ENCODE measurements at places on chromosomes 2 and 18.
A peak's percentile ranks its signal among the peaks of the same experiment; 100 is the strongest.

- no peak overlapping the region for H3K27ac ChIP-seq
- H3K4me3 ChIP-seq, result no peak overlapping the region
- peaks cover 7% of the 10 kb centered on the region for H3K36me3 ChIP-seq
These were observed 2.8 kb downstream of the SPR start for GRCh38 chr2:72889991-72890390.

- no peak for DNase-seq
- no peak overlapping the region for H3K4me3 ChIP-seq
- H3K27me3 ChIP-seq, result no peaks in the 10 kb centered on the region
- no peak overlapping the region for H3K27ac ChIP-seq
- no peaks in the 10 kb centered on the region for H3K4me1 ChIP-seq
These were observed 320.1 kb downstream of the LRRTM1 start for GRCh38 chr2:79984476-79984875.

DNA sequence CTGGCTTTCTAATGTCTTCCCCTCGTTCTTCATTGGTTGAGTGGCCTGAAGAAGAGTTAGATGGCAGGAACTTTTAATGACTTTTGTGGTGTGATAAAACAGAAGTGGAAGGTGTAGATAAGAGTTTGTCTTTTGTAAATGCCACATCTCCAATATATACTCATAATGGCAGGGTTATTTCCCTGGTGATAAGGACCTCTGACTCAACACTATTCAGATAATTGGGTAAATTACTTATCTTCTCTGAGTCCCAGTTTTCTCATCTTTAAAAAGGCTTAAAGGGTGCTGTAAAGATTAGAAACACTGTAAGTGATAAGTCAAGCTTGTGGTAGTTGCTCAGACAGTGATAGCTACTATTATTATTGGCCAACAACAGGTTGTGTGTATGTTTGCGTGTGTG lies 9.5 kb downstream of the KLHL14 start:
- no peak for DNase-seq
- H3K4me3 ChIP-seq, result no peak overlapping the region
- no peaks in the 10 kb centered on the region for H3K27me3 ChIP-seq
- no peaks in the 10 kb centered on the region for H3K36me3 ChIP-seq
- no peak overlapping the region for H3K27ac ChIP-seq

DNA sequence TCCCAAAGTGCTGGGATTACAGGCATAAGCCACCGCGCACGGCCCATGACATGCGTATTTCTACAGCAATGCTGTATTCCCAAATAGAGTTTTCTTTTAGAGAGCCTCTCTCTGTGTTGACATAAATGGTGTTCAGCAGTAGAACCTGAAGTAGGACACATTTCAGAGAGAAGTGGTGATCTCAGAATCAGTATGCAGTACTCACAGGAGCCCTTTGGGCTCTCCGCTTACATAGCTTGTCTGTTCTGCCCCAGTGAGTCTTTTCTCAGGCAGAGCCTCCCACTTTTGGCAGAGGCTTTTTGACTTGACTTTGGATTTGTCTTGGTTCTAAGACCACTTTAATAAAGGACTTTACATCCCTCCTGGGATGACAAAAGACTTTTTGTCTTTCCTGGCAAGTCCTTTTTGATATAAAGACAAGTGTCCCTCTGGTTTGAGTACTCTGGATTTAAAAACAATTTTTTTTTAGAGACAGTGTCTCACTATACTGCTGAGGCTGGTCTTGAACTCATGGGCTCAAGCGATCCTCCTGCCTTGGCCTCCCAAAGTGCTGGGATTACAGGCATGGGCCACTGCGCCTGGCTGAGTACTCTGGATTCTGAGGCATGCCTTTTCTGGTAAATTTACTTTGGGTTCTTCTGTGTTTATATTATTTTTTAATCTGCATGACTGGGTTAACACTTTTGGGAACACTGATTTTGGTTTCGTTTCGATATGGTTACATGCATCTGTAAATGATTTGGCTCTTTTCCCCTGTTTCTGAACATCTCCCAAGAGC lies 113.3 kb downstream of the SMAD2 start:
- H3K4me3 ChIP-seq, result no peak overlapping the region
- no peaks in the 10 kb centered on the region for H3K27me3 ChIP-seq
- no peak for DNase-seq
- no peaks in the 10 kb centered on the region for H3K4me1 ChIP-seq

DNA sequence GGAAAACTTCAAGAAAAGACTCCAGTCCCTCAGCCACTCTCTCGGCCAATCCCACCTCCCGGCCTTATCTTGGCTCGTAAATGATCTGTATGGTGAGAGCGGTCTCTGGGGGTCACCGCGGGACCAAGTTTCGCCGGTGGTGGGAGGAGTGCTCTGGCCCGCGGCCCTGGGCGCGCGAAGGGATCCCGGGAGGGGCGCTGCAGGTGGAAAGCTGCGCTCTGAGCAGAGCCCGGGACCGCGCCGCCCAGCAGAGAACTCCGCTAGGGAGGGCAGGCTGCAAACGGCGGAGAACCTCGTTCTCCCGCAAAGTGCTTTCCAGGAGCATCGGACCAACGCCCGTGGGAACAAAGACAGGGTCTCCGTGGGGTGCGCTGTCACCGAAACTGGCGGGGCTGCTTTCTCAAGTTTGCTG lies 622 bp downstream of the LRP2 start:
- H3K4me1 ChIP-seq, result no peaks in the 10 kb centered on the region
- peak overlapping the region; percentile 67 for H3K4me3 ChIP-seq
- H3K27ac ChIP-seq, result peak overlapping the region; percentile 52
- H3K36me3 ChIP-seq, result no peaks in the 10 kb centered on the region
- DNase-seq, result peak; percentile 70

GRCh38 chr2:202909394-202910192 lies 1.9 kb downstream of the WDR12 start:
- H3K36me3 ChIP-seq, result no peaks in the 10 kb centered on the region
- H3K4me1 ChIP-seq, result peaks cover 2% of the 10 kb centered on the region
- H3K27ac ChIP-seq, result no peak overlapping the region
- H3K27me3 ChIP-seq, result no peaks in the 10 kb centered on the region
- DNase-seq, result no peak

GRCh38 chr2:64644458-64645382 lies 9.0 kb downstream of the SERTAD2 start:
- H3K27me3 ChIP-seq, result no peaks in the 10 kb centered on the region
- no peaks in the 10 kb centered on the region for H3K36me3 ChIP-seq
- peak overlapping the region; percentile 55 for H3K4me3 ChIP-seq

DNA sequence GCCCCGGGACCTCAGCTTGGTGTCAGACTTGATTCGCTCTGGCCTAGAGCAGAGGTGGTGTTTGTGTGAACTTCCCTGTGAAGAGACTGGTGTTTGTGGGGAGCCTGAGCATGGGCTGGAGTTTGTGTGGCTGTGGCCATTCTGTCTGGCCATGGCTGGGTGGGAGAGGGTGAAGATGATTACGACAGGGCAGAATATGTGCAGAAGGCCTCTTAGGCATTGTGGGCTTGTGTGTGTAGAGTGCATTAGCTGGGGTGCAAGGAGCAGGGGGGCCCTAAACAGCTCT lies 10.5 kb downstream of the OBSL1 start:
- no peak for DNase-seq
- peaks cover 12% of the 10 kb centered on the region for H3K36me3 ChIP-seq
- H3K4me1 ChIP-seq, result no peaks in the 10 kb centered on the region

DNA sequence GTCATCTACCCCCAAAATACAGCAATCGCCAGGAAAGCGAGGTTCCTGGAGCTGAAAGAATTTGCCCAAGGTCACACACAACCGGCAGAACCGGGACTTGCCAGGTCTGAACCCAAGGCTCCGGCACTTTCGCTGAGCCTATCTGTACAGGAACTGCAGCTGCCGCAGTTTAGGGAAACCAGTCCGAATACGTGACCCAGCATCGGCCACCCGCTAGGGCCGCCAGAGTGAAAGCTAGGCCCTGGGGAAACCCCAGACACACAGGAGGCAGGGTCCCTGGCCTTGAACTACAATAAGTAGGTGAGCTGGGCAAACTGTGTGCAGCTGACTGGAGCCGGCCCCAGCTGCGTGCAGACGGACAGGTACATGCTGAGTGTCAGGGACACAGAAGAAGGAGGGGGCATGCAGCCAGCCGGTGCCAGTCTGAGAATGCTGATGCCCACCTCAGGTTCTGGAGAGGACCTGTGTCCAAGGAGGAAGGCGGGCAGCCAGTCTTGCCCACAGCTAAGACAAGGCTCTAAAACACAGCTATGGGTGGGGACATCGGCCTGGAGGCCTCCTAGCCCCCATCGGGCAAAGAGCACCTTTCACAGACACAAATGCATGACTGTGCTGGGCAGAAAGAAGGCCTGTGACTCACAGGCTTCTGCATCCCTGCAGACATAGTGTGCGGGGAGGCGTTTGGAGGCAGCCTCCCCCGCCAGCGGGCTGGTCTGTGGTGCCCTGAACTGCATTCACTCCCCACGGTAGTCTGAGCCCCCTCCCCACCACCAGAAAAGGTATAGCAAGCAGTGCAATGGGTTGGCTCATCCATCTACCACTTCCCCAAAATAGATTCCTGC lies 107.4 kb upstream of the ID2 start:
- H3K27me3 ChIP-seq, result no peaks in the 10 kb centered on the region
- no peak overlapping the region for H3K4me3 ChIP-seq
- peak overlapping the region; percentile 92 for H3K27ac ChIP-seq
- H3K4me1 ChIP-seq, result peaks cover 5% of the 10 kb centered on the region
- no peaks in the 10 kb centered on the region for H3K36me3 ChIP-seq

DNA sequence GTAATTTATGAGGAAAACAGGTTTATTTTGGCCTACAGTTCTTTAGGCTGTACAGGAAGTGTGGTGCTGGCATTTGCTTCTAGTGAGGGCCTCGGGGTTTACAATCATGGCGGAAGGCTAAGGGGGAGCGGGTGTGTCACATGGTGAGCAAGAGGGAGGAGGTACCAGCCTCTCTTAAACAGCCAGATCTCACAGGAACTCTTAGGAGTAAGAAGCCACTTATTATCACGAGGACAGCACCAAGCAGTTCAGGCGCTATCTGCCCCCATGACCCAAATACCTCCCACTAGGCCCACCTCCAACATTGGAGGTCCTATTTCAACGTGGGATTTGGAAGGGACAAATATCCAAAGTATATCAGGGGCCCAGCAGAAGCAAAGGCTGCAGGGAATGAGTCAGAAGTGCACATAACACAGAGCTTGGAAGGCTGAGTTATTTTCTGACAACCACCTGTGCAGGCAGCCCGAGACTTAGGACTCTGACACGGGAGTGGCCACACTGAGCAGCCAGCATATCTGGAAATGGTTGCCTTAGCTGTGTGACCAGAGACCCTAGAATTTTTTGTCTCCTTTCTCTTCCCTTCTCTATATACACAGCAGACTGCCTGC lies 170.9 kb downstream of the PRPF40A start:
- no peak overlapping the region for H3K4me3 ChIP-seq
- no peaks in the 10 kb centered on the region for H3K27me3 ChIP-seq
- no peak for DNase-seq
- H3K4me1 ChIP-seq, result no peaks in the 10 kb centered on the region

- H3K4me1 ChIP-seq, result no peaks in the 10 kb centered on the region
- no peaks in the 10 kb centered on the region for H3K27me3 ChIP-seq
- H3K27ac ChIP-seq, result no peak overlapping the region
These were observed 77.9 kb downstream of the DTNA start for GRCh38 chr18:34787931-34788532.

DNA sequence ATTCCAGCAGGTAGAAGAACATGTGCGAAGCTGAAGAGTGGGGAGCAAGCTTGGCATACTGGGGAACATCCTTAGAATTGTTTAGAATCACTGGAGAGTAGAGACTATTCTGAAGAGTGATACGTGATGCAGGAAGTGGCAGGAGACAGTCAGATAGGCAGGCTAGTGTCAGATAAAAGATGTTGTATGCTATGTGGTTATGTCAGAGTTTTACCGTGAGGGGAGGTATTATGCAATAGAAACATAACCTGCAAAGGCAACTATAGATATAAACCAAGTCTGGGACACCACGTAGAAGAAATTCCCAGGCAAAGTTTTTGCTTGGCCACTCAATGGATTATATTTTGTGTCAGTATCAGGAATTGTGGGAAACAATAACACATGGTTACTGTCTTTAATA lies 62.0 kb upstream of the ZSWIM2 start:
- H3K27ac ChIP-seq, result no peak overlapping the region
- H3K27me3 ChIP-seq, result no peaks in the 10 kb centered on the region
- no peaks in the 10 kb centered on the region for H3K36me3 ChIP-seq
- no peaks in the 10 kb centered on the region for H3K4me1 ChIP-seq
- DNase-seq, result no peak

GRCh38 chr2:161766334-161766733 lies 142.1 kb downstream of the SLC4A10 start:
- no peaks in the 10 kb centered on the region for H3K27me3 ChIP-seq
- no peaks in the 10 kb centered on the region for H3K4me1 ChIP-seq
- DNase-seq, result no peak
- no peak overlapping the region for H3K4me3 ChIP-seq
- H3K27ac ChIP-seq, result no peak overlapping the region
- H3K36me3 ChIP-seq, result no peaks in the 10 kb centered on the region

- H3K36me3 ChIP-seq, result no peaks in the 10 kb centered on the region
- no peaks in the 10 kb centered on the region for H3K27me3 ChIP-seq
- H3K4me1 ChIP-seq, result no peaks in the 10 kb centered on the region
- no peak for DNase-seq
- H3K4me3 ChIP-seq, result no peak overlapping the region
These were observed 713.1 kb downstream of the CBLN2 start for GRCh38 chr18:71831039-71831438.

DNA sequence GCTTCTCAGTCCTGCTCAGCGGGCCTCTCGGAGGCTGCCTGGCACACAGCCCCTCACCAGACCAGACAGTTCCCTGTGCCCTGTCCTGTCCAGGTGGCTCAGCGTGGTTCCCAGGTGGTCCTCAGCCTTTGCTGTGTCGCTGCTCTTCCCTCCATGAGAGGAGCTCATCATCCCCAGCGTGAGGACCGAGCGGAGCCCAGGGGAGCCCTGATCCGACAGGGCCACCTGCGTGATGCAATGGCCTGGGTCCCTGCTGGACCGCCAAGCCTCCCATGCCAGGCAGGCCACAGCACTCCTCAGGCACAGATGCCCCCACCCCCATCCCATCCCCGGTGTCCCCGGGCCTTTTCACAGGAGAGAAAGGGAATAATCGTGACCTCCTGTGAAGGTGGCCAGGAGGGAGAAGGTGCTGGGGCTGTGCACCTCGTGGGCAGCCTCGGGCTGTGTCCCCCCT lies 4.3 kb downstream of the GPC1 start:
- DNase-seq, result peak; percentile 42
- H3K4me1 ChIP-seq, result peaks cover 3% of the 10 kb centered on the region
- H3K36me3 ChIP-seq, result no peaks in the 10 kb centered on the region
- no peak overlapping the region for H3K27ac ChIP-seq

- no peak overlapping the region for H3K4me3 ChIP-seq
- H3K27me3 ChIP-seq, result no peaks in the 10 kb centered on the region
- H3K4me1 ChIP-seq, result no peaks in the 10 kb centered on the region
- no peak overlapping the region for H3K27ac ChIP-seq
- DNase-seq, result no peak
These were observed 10.2 kb downstream of the RNASEH1 start for GRCh38 chr2:3547915-3548314.

- no peaks in the 10 kb centered on the region for H3K4me1 ChIP-seq
- no peaks in the 10 kb centered on the region for H3K27me3 ChIP-seq
- H3K36me3 ChIP-seq, result no peaks in the 10 kb centered on the region
These were observed 51.6 kb downstream of the REL start for GRCh38 chr2:60932954-60933353.

- no peaks in the 10 kb centered on the region for H3K27me3 ChIP-seq
- H3K4me3 ChIP-seq, result no peak overlapping the region
- H3K4me1 ChIP-seq, result peaks cover 72% of the 10 kb centered on the region
- H3K27ac ChIP-seq, result peak overlapping the region; percentile 42
- peaks cover 16% of the 10 kb centered on the region for H3K36me3 ChIP-seq
These were observed 25.9 kb downstream of the SMAD7 start for GRCh38 chr18:48924630-48925490.
